ENCODE measurements at places on chromosomes 4 and X. TPM values are rescaled to one million over a fixed set of nuclear protein-coding genes. Genes with fewer than 3 reads are reported as not detected.

DNA sequence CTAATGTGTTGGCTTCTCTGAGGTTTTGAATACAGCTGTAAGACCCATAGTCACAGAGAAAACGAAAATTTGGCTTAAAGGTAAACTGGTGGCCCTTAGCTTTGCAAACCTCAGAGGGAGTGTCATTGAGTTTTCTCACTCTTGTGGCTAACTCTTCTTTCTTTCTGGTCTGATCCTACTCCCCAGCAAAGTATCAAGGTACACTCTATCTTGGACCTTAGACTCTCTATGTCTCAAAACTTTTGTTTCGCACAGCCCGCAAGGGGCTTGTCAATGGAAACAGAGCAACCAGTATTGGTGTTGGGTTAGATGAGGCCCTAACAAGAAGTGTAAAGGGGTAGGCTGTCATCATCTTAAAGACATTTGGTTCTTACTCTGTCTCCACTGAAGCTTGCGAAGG, 19.8 kb downstream of the APOO start:
- DNase-seq = no peak

Gene TREX2
- 9.8 TPM for total RNA-seq

DNA sequence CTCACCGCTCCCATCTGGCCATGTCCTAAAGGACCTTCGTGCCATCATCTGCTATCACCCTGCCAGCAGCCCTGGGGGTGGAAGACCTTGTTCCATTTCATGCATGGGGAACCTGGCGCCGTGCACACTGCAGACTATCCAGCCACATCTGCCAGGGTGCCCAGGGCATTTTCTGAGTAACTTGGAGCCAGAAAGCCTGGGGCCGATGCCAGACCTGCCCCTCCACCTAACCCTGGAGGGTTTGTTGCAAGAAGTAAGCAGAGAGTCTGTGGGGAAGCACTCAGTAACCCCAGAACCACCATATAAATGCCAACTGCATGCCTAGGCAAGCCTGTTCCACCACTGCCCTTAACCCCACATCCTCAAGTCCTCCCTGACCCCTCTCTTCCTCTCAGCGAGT, 7.3 kb downstream of the HAUS7 start:
- no peak for DNase-seq

Gene CENPVL3
- not detected for total RNA-seq

- no peak for DNase-seq
Measured at GRCh38 chrX:44569122-44569521, 26.5 kb upstream of the FUNDC1 start.

Gene KLKB1
- total RNA-seq = not detected
